ENCODE measurements at places on chromosomes 7 and 10.

DNA sequence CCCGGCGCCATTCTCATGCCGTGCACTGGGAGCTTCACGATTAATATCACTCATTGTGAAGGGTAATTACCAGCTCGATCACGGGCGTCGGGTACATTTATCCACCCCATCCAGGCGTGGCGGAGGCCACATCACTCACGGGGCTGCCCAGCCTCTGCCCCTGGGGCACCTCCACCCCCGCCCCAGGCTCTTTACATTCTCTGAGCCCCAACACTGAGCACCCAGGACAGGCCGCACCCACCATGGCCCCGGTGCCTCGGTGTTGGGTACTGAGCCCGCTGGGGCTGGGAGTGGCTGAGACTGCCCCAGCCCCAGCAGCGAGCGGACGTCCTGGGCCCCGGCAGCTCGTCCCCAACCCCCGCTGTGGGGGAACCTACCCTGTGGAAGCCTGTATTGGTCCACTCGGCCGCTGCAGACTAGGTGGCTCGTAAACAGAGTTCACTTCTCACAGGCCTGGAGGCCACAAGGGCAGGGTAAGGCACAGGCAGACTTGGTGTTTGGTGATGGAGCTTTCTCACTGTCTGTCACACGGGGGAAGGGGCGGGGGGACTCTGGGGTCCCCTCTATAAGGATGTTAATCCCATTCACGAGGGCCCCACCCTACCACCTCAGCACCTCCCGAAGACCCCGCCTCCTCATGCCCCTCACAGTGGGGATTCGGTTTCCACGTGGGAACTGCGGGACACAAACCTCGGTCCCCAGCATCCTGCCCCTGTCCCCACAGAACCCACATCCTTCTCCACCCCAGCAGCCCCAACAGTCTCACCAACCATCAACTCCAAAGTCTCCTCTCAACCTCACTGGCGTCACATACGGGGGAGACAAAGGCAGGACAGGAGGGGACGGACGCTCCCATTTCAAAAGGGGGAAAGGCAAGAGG lies 184.1 kb downstream of the ELFN1 start:
- DNase-seq: no peak

GRCh38 chr10:125368146-125368545 lies 207.8 kb upstream of the CTBP2 start:
- DNase-seq: no peak

DNA sequence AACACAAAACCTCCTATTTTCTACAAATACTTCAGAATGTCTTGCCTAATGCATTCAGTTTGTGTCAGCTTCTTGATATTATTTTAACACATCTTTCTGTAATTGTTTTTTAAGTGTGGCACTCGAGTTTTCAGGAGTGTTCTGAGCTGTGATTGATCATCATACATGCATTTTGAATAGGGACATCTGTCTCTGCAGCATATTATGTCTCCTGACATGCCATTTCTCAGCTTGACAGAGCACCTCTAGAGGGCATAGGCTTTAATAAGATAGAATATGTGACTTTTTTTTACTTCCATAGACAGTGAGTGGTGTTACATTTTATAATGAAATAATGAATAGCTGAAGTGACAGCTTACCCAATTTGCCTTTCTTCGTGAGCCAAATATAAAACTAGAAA lies 219.2 kb upstream of the HDAC9 start:
- no peak for DNase-seq

GRCh38 chr7:20197837-20198236 lies 19.3 kb downstream of the MACC1 start:
- no peak for DNase-seq

GRCh38 chr7:142968229-142968628 lies 6.1 kb upstream of the KEL start:
- peak; percentile 66 for DNase-seq

GRCh38 chr10:93222211-93222754 lies 148.6 kb downstream of the CYP26A1 start:
- DNase-seq: no peak

GRCh38 chr10:102642736-102643335 lies 1.4 kb upstream of the TRIM8 start:
- no peak for DNase-seq

GRCh38 chr10:4136121-4136520 lies 351.1 kb upstream of the KLF6 start:
- peak; percentile 80 for DNase-seq

DNA sequence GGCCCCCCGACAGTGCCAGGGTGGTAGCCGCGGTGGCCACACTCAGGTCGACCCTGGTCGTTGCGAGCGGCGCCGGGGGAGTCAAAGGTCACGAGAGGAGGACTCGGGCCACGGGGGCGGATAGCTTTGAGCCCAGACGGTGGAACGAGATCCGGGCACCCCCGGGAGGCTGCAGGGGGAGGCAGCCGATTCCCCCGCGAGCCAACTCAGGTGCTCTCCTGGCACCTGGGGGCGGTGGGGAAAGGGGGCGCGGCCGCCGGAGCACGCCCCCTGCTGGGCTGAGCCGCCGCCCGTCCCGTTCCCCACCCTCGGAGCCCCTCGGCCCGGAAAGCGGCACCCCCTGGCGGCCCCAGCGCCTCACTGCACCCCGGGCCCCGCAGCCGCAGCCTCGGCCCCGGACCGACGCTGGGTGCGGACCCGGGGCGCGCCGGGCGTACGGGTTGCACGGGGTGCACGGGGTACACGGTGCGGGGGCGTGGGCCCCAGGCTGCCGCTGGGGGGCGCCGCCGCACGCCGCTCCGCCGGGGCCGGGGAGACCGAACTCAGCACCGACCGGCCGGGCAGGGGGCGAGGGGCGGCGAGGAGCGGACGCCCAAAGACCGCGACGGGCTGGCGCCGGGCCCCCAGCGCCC lies 521 bp upstream of the NYAP1 start:
- peak; percentile 24 for DNase-seq

GRCh38 chr7:105250239-105250638 lies 138.5 kb downstream of the SRPK2 start:
- no peak for DNase-seq

GRCh38 chr10:21403256-21404015 lies 122.0 kb downstream of the SKIDA1 start:
- no peak for DNase-seq

DNA sequence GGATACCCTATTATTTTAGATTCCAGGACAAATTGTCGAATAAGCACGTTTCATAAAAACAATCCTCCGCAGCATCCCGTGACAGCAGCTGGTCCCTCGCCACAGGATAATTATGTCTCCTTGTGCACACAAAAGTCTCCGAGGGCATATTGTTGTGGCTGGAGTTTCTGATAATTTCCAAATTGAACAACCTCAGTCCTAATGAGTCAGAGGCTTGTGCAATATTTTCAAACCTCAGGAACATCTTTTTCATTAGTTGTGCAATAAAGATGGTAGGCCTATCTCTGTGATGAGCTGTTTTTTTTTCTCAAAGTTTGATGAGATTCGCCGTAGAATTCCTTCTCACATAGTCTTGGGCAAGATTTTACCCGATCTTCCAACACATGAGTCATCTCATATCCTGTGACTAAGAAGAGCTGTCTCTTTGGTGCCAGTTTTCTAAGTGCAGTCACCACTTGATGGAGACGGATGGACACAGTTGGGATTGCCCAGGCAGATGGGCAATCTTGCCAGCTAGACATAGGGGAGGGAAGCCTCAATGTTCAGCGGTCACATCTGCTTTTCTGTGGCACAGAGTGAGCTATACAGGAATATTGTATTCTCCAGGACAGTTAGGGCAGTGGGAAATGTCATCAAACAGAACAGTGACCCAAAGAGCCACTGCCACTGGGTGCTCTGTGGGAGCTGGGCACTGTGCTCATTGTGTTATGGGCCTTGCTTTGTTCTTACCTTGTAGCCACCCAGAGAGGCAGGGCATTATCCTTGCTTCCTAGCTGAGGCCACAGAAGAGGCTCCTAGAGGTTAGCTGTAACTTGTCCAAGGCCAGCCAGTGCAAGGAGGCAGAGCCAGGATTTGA lies 7.8 kb downstream of the HTRA1 start:
- peak; percentile 99 for DNase-seq

DNA sequence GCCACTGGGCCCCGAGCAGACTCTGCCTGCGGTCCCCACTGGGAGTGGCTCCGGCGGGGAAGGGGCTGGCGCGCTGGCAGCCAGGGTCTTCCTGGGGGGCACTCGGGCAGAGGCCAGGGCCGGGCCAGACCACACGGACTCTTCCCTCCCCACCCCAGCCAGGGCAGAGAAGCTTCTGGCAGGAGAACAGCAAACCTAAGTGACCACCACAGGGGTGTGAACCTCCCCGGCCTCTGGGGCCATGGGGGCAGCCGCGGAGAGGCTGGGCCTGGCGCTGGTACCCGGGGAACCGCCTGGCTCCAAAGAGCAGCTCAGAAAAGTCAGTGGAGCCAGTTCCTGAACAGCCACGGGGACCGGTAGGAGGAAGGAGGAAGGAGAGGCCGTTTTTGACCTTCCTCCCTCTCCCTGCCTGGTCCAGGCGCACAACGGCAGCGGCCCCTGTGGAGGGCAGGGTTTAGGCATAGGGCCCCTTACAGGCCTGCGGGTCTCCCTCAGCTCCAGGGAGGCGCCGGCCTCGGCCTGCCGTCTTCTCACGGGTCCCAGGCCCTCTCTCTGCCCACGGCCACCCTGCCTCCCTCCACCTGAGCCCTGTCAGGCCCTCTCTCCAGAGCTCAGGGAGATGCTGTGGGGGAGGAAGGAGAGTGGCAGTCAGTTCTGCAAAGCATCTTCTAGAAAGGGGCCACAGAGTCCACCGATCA lies 51.8 kb downstream of the TMEM209 start:
- no peak for DNase-seq

DNA sequence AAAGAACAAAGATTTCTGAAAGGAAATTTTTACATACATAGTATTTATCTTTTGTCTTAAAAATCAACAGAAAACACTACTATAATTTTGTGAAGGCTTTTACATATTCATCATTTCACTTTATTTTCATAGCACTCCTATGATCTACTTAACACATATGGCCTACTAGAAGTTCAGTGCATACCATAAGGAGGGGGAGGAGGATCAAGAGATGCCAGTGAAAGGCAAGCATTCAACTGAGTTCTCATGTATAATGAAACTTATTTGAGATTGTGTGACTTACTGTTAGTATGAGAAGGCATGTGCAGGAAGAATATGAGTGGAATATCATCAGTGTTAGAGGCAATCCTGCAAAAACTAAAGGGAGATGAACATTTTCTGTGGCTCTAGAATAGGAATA lies 10.6 kb downstream of the BRAF start:
- no peak for DNase-seq

DNA sequence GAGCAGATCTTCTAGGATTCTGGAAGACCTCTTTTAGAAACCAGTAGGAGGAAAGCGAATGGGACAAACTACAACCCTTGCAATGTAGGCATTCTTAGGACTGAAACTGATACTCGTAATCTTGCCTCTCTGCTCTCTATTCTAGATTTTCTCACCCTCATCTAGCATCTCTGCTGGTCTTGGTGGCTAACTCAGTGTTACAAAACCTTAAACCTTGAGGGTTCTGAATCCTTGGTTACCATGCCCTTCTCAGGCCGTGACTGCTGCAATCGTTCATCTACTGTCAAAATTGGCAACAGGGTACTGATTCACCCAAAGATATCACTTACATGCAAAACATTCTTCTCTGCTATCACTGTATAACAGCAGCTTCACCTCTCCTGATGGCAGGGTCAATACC lies 55.2 kb downstream of the SAMD9 start:
- no peak for DNase-seq

- DNase-seq: peak; percentile 52
These were observed 174.1 kb upstream of the BET1 start for GRCh38 chr7:94178230-94178629.

- DNase-seq: no peak
These were observed 169.3 kb downstream of the USP6NL start for GRCh38 chr10:11442001-11442773.

GRCh38 chr7:15561835-15562234 lies at the start of gene AGMO:
Gene AGMO (minus strand): TSS chr7:15562015.
- DNase-seq: no peak

GRCh38 chr7:23136216-23136615 lies 30.6 kb downstream of the KLHL7 start:
- no peak for DNase-seq

GRCh38 chr10:48879451-48879850 lies 60.2 kb downstream of the LRRC18 start:
- no peak for DNase-seq

DNA sequence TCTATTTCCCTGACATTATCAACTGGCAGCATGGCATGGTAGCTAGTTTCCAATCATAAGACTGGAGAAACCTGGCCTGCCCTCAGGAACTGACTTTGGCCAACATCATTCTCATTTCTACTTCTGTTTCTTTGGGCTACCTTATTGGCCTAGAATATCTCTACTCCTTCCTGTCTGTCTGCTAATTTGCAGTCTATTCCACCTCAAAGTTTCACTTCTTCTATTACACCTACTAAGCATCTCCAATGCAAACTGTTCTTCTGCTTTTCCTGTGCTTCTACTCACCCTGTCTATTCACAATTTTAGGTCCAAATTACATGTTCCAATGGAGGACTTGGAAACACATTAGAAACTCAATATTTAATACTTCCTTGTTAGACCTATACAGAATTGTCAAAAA lies 65.6 kb downstream of the ZNF503 start:
- DNase-seq: peak; percentile 75

DNA sequence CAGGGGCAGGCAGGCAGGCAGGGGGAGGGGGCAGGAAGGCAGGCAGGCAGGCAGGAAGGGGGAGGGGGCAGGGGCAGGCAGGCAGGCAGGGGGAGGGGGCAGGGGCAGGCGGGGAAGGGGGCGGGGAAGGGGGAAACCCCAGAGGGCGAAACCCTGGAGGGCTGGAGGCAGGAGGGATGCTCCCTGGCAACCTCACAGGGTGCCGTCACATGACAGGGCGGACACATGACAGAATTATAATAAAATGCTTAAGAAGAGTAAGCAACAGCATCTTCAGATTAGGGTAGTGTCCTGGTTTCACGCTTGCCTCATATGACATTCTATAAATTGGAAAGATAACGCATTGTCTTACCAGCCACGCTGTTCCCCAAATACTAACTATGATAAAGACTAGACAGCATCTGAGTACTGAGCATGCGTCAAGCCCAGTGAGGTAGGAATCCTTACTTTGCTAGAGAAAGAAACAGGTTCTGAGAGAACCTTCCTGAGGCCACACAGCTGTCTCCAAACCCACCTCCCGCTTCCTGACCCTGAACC lies 131.6 kb downstream of the DIP2C start:
- DNase-seq: no peak

Data from MV-4-11 (cell line).